Stimulated activated CD8-positive, alpha-beta memory T cell treated with anti-CD3 and anti-CD28 coated beads, Interleukin-4, amount 100 ng/mL, for 1 hour (primary cell): ENCODE measurements at places on chromosomes 16 and 17.

- no peak for DNase-seq
These were observed 1.6 kb downstream of the CMIP start for GRCh38 chr16:81445966-81446906.

GRCh38 chr17:57256708-57257112 lies 387 bp downstream of the MSI2 start:
- DNase-seq = no peak

DNA sequence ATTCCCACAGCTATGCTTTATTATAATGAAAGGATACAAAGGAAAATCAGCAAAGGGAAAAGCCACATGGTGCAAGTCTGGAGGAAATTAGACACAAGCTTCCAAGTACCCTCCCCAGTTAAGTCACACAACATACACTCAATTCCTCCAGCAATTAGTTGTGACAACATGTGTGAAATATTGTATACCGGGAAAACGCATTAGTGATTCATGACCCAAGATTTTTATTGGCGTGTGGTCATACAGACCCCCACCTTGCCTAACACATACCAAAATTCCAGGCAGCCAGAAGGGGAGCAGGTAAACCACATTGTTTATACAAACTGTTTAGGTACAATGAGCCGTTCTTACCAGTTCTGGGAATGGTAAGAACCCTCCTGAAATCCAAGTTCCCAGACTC lies 160.6 kb downstream of the CYB561 start:
- no peak for DNase-seq

GRCh38 chr16:4018391-4018790 lies 97.9 kb downstream of the ADCY9 start:
- DNase-seq = no peak

- DNase-seq = no peak
These were observed 22.9 kb upstream of the DYNLRB2 start for GRCh38 chr16:80517846-80518245.

- DNase-seq = no peak
These were observed 69.8 kb downstream of the CLEC16A start for GRCh38 chr16:11014136-11014535.

DNA sequence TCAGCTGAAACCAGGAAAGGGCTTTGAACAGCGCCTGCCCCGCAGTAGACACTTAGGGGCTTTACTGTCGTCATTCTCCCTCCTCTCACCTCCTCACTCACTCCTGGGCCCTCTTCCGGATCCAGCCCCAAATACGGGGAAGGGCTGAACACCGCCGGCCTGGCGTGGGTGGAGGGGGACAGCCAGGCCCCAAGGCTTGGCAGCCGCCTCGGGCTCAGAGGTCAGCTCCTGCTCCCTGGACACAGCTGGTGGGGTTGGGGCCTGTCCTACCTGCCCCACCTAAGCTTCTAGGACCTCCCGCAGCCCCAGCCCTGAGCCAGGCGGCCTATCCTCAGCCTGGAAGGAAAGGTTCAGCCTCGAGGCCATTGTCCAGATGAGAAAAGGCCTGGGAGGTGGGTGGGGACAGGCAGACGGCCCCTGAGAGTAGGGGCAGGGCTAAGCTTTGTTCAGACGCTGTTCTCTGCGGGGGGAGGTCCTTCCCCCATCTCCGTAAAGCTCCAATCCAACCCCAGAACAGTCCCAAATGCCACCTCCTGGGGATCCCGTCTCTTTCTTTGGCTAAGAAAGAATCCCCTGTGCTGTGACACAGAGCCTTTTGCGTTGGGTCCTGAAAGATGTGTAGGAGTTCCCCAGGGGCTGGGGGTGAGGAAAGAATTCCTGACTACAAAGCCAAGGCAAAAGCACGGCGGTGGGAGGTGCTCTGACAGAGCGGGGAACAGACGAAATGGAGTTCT lies 881 bp upstream of the LLGL1 start:
- DNase-seq = no peak

DNA sequence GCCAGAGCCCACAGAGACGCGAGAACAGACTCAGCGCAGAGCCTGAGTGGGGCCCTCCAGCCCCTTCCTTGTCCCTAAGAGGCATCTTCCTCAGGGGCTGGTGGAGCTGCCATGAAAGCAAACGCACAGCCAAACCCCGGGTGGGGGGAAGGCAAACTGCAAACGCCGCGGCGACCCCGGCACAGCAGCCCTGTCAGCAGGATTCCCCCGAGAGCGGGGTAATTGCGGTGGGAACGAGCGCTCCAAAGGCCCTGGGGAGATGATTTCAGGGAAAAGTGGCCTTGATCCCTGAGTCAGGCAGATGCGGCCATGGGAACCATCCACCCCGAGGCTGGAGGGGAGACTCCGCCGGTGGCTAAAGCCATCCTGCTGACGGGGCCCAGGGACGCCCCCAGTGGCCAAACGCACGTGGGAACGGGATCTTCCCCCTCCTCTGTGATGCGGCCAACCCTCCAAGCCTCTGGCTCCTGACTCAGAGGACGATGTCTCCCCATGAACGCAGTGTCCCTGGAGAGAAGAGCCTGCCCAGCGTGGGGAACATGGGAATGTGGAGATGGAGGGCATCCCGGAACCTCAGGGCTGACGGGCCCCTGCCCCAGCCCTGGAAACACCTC lies 25.1 kb downstream of the SLC7A5 start:
- DNase-seq = no peak

GRCh38 chr17:6753006-6753445 lies 2.8 kb upstream of the XAF1 start:
- DNase-seq = no peak

DNA sequence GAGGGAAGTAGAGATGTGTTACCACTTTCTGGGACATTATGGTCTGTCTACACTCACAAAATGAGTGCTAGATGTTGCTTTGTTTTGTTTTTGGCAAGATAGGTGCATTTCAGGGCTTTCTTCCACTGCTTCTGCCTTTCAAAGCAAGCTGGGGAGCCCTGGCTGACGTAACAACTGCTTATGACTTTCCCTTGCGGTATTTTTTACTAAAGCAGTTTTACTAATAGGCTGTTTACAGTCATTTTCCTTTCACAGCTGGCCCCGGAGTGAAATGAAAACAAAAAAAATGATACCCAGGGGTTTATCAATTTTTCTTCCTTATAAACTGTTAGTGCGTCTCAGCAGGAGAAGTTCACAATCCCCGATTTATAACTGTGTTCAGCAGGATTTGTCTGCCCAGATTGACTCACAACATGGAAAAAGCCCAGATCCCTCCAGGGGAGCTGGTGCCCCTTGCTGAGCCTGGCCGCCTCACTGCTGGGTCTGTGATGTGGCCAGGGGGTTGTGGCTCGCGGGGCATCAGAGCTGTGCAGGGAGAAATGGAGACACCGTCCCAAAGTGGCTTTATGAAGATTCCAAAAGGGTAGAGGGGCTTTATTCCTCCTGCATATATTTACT lies 184.4 kb upstream of the HS3ST3A1 start:
- no peak for DNase-seq

DNA sequence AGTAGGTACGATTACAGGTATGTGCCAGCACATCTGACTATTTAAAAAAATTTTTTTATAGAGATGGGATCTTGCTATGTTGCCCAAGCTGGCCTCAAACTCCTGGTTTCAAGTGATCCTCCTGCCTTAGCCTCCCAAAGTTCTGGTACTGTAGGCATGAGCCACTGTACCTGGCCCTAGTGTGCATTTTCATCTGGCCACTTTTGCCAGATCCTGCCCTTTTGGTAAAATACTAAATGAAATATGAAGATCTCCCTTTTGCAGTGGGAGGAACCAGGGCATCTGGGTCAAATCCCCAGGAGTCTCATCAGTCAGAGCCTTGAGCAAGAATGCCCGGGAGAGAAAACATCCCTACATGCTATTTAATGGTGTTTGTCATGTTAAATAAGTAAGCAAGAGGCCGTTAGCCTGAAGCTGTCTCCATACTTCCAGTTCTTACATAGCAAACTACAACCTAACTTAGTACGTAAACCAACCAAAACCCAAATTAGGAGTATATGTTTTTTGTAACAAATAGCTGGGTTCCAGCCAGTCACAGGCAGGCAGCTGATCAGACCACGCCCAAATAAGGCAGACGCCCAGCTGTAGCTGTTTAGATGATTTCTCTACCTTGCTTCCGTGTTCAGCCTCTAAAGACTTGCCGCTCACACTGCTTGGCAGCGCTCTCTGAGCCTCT lies 46.5 kb upstream of the CLEC18A start:
- DNase-seq = no peak

DNA sequence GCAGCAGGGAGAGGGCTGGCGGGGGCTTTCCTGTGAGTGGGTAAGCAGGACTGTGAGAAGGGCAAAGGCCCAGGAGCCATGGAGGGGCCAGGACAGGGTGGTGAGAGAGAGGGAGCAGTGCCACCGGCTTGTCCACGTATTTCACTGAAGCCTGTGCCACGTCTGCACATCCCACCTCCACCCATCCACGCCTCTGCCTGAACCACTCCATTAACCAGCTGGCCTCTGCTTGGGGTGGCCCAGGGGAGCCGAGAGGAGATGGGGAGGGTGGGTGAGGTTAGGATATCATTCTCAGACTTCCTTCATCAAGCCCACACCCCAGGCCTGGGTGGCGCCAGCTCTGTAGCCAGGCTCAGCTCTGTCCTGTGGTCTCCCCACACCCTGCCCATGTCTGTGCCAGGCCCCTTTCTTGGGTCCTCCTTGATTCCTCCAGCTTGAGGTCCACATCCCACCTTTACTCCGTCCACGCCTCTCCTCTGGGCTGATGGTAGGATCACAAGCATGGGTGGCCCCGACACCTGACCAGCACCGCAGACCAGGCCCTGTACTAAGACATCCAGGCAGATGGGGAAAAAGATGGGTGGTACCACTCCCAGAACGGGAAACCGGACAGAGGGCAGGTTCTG lies 3.2 kb upstream of the FN3K start:
- no peak for DNase-seq

- DNase-seq = no peak
These were observed 2.9 kb downstream of the CMIP start for GRCh38 chr16:81447383-81448101.

DNA sequence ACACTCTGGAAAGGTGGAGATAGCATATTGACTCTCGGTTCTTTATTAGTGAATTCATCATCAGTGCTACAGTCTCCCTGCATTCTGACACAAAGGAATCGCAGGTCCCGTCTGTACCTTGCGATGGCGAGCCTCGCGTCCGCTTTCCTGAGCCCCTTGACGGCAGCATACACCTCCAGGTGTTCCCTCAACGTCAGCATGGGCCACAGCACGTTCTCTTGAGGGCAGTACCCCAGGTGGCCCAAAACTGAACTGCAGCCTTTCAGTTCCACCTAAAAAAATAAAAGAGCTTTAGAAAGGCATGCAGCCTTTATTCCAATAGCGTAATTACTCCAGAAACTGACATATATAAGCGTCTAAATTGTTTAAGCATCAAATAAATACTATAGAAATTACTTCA lies 24.2 kb upstream of the ABCA9 start:
- no peak for DNase-seq

DNA sequence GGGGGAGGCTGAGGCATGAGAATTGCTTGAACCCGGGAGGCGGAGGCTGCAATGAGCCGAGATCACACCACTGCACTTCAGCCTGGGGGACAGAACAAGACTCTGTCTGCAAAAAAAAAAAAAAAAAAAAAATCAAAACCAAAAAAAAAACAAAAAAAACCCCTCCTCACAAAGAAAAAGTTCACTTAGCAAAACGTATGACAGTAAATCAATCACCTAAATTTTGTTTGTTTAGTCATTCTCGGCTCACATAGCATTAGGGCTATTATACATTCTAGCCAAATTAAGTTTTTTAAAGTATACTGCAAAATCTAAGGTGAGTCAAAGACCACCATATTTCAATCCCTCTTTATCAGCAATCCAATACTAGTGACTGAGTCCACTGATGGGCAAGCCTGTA lies 5.7 kb downstream of the ZNF652 start:
- DNase-seq = no peak

DNA sequence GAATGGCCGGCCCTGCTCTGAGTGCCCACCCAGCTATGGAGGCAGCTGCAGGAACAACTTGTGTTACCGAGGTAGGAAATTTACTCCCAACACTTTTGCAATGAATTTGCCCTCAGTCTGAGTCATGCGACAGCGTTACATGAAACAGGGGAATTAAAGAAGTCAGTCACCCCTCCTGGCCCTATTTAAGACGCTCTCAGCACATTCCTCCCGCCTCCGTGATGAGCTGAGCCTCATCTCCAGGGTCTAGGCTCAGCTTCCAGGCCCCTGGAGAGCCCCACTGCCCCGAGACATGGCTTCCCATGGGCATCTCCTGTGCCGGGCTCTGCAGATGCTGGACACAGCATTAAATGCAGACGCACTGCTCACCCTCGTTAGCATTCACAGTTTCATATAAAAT lies 35.0 kb downstream of the CRISPLD2 start:
- no peak for DNase-seq

DNA sequence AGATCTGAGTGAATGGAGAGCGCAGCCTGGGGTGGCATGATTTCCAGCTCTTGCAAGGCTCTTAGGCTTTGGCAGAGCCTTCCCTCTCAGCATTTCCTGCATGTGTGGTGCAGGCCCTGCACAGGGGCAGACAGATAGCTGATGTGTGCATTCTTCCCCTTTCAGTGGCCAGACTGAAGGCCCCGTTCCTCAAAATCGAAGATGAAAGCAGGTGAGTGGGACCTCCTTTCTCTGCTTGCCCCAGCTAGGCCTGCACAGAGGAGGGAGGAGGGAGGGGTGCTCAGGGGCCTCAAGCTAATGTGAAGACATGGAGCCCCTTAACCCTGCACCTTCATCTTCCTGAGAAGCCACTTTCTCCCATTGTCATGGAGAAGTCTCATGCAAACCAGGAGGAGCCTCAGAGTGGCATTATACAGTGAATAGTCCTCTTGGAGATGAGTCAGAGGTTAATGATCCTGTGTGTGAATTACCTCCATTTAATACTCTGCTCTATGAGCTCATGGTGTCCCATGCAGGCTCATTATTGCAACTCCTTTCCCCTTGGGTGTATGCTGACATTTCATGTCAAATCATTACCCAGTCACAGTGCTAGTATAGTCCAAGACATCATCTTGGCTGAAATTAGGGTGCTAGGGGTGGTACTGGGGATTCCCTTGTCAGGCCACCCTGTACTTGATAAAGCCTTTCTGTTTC lies 20.4 kb upstream of the ADAM11 start:
- no peak for DNase-seq

GRCh38 chr17:67998466-67998865 lies 2.2 kb upstream of the C17orf58 start:
- DNase-seq = no peak

DNA sequence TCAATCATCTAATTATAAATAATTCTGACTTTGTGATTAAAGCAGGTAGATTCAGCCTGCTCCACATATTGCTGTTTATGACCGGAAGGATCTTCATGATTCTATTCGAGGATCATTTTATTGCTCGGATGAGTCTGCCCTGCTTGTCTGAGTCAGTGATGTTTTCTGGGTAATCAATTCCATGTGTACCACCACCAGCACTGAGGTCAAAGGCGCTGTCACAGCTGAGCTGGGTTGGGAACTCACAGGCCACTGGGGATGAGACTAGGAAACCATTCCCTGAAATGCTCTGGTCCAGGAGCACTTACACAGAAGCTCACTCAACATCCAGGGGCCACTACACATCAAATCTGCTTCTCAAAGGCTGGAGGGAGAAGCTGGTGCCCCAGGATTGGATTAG lies 30.4 kb upstream of the ERN1 start:
- DNase-seq = no peak

GRCh38 chr17:44279666-44280391 lies 11.9 kb upstream of the SLC4A1 start:
- no peak for DNase-seq
